T-helper 1 cell (primary cell): ENCODE measurements at places on chromosomes 7 and 10.

- DNase-seq = no peak
Measured at GRCh38 chr7:29146888-29147609, 712 bp upstream of the CPVL start.

- no peak for DNase-seq
Measured at GRCh38 chr10:85147346-85148250, 819.2 kb downstream of the CCSER2 start.

GRCh38 chr10:4217187-4217586, 432.2 kb upstream of the KLF6 start:
- no peak for DNase-seq

- DNase-seq = no peak
Measured at GRCh38 chr10:35594115-35595079, 10.7 kb upstream of the GJD4 start.

DNA sequence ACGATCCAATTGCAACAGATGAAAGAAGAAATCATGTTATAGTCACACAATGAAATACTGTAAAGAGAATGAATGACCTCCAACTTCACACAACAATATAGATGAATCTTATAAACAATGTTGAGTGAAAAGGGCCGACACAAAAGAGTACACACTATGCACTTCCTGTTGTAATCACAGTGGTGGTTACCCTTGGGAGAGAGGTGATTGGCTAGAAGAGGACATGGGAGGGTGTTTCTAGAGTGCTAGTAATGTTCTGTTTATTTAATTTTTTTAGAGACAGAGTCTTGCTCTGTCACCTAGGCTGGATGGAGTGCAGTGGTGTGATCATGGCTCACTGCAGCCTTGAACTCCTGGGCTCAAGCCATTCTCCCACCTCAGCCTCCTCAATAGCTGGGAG, 82.5 kb downstream of the NDUFB2 start:
- no peak for DNase-seq

- DNase-seq = no peak
Measured at GRCh38 chr7:54663186-54663585, 95.8 kb downstream of the SEC61G start.

DNA sequence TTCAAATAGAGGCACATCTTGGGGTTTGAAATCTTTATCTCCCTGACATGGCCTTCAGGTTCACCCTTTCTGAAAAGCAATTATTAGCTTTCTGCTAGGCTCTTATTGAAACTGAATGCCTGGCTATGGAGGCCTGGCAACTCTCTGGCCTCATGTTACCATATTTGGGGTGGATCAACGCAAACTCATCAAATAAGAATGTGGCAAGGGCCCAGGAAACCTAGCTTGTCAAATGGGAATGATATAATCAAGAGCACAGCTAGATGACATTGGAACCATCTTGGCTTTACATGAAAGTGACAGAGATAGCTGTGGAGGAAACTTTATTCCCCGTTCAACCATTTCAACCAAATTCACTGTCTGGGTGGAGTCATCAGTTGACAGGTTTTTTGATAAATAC, 202.8 kb upstream of the SMIM30 start:
- DNase-seq = no peak

GRCh38 chr10:35043796-35044344, 46.3 kb downstream of the CUL2 start:
- no peak for DNase-seq

GRCh38 chr7:128739990-128740682, 977 bp downstream of the CALU start:
- DNase-seq = no peak

DNA sequence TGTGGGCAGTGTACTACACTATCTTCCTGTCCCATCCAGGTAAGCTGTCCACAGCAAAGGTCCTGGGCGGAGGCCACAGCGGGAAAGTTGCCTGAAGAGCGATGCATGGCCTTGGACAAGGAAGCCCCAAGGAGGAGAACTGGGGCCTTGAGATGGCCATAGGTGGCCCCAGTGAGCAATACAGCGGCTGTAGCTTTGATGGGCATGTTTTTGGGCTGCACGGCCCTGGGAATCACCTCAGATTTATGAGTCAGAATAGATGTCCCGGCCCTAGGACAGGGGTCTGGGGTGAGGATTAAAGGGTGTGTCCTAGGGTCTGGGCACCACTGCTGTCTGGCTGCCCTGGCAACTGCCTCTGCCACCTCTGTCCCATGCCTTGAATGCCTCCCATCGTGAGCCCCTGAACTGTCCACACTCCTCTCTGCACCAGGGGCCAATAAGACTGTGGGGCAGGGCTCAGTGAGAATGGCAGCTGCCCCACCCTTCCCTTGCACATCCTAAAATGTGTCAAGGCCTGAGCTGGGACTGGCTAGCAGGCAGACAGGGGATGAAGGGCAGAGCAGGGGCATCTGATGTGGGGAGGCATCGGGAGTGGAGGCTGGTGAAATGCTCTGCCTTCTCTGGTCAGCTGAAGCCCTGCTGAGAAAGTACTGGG, 9.4 kb upstream of the IRF5 start:
- DNase-seq = no peak

DNA sequence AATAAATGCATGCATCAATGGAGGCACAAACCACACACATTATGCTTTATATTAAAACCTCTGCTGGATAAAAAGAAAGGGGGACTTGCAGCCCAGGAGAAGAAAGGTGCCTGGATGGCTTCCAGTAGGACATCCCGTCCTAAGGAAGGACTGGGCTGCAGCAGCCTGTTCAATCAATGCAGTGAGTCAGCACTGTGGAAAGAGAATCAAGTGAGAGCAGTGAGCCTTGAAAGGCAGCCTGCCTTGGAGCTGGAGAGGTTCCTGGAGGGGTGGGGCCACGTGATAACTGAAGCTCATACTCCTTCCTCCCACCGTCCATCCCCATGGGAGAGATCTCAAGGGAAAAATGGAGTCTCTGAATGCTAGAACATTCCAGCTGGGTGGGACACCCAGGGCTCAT, 501.2 kb downstream of the ADRA2A start:
- no peak for DNase-seq

DNA sequence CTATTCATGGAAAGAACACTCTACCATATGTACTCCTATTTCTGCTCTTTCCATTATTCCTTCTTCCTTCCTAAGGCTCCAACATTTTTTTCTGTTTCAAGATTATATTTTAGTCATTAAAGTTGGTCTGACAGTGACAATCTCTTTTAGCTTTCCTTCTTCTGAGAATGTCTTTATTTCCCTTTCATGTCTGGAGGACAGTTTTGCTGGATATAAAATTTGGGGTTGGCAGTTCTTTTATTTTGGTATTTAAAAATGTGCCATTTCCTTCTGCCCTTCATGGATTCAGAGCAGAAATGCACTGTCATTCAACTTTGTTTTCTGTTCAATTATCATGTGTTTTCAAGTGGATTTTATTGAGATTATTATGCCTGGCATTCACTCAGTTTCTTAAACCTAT, 53.1 kb downstream of the VSTM4 start:
- DNase-seq = no peak

DNA sequence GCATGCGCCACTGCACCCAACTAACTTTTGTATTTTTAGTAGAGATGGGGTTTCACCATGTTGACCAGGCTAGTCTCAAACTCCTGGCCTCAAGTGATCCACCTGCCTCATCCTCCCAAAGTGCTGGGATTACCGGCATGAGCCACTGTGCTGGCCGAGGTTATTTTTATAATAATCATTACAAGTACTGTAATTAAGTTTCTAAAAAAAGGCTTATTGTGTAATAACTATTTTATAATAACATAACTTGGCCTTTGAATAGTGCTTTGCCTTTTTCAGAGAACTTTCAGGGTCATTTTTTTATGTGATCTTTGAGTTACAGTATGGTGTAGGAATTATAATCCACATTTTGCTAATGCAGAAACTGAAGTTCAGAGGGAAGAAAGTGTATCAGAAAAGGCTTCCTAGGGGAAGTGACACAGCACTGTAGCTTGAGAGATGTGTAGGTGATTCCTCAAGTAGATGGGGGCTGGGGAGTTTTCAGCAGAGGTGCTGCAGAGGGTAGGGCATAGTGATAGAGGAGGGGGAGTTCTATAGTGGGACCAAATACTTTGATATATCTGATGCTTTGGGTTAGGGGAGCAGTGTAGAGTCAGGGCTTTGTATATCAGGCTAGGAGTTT, 9.2 kb upstream of the SYPL1 start:
- no peak for DNase-seq

- DNase-seq = no peak
Measured at GRCh38 chr7:26188206-26188956, 12.2 kb downstream of the HNRNPA2B1 start.

DNA sequence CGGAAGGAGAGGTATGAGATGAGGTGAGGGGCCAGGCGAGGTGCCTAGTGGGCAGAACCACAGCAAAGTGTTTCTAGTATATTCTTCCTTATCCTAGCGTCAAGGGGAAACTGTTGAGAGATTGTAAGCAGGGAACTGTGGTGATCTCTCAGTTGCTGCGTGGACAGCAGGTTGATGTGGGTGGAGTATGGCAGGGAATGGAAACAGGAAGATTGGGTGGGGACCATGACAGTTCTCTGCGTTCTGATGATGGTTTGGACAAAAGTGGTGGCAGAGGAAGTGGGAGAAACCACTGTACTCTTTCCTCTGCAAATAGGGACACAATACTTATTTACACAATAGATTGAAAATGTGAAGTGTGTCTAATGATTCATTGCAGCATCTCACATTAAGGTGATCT, 191.5 kb upstream of the GRB10 start:
- no peak for DNase-seq

DNA sequence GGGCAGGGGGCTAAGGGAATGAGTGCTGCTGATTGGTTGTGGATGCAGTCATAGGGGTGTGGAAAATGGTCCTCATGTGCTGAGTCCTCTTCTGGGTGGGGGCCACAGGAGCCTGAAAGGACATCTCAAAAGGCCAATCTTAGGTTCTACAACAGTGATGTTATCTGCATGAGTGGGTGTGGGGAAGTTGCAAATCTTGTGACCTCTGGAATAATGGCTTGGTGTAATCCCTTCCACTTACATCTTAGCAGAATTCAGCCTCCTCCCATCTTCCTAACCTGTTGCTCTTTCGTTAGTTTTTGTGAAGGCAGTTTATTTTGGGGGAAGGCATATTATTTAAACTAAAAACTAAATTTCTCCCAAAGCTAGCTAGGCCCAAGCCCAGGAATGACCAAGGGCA, 42.0 kb upstream of the OIT3 start:
- DNase-seq = no peak

- DNase-seq = no peak
Measured at GRCh38 chr10:37752334-37752875, 105.0 kb downstream of the ZNF248 start.
